ENCODE measurements at places on chromosomes 6 and 20.

DNA sequence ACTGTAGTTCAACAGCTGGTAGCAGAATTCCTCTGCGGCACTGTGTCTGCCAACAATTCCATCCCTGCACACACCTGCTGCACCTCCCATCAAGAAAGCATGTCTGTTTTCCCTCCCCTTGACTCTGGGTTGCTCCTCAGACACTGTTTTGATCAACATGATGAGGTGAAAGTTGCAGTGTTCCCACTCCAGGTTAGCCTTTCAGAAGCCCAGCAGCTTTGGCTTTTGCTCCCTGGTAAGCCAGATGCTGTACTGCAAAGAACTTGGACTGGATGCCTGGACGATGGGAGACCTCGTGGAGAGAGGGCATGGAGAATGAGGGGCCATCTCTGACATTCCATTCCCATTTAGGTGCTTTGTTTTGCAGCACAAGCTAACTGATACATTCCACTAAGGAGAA lies 79.1 kb upstream of the MAFB start:
- no peak for DNase-seq

DNA sequence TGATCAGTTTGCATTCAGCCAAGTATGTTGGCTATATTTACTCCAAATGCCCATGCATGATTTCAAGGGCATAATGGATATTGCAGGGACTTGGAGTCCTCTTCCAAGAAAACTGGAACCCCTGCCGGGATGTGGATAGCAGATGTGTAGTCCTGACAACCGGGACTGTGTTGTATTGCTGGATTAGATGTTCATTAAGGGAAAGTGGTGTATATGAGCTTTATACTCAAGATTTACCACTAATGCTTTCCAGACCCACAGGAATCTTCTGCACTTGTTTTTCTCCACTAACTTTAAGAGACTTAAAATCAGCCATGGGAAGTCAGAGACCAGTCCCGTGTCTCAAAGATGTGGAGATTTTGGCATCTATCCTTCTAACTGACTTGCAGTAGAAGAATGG lies 770.9 kb downstream of the HDGFL1 start:
- DNase-seq = no peak

- no peak for DNase-seq
Measured at GRCh38 chr6:30841644-30842504, 42.4 kb upstream of the DDR1 start.

DNA sequence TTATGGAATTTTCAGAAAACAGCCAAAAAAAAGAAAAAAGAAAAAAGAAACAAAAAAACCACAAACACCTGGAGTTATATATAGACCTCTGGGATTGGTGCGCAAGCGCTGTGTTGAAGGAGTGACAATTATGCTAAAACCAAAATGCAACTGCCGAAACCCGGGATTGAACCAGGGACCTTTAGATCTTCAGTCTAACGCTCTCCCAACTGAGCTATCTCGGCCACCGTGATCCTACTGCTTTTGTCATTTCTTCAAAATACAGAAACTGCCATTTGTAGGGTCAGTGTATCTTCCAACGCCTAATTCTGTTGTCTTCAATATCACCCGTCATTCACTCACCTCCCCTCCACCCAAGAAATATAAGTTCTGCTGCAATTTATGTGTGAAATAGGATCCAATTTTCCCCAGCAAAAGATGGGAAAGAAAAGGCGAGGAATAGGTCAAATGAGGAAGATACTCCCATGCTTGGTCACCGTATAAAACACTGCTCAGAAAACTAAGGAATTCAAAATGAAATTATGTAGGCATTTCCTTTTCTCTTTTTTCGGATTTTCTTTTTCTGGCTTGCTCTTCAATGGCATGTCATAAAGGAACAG lies 116.0 kb downstream of the TRIM27 start:
- no peak for DNase-seq

DNA sequence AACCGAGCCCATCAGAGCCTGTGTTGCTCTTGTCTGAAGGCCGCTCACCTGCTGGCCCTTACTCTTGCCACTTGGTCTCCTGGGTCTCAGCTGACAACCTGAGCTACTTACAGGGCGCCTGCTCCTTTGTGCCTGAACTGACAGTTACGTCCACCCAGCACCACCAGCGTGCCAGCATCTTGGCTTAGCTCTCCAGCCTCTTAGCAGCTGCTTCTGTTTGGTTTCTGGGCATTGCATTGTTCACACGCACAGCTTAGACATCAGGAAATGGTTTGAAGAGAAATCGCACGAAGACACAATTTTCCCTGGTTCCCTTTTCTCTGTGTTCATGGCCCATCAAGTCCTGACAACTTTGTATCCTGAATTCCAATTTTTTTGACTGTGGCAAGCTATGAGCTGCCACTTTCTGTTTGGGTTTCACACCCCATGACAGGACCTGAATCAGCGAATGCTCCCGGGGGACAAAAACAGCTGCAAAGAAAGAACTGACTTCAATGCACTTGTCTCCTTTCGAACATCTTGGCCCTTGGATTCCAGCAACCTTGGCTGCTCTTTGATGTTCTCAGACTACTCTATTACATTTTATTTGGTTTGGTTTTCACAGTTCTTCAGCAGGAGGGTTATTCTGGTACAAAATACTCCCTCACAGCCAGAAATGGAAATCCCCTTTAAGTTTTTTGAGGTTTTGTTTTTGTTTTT lies 45.2 kb upstream of the LY86 start:
- no peak for DNase-seq

GRCh38 chr6:106315765-106316374 lies 9.7 kb downstream of the ATG5 start:
- DNase-seq = no peak

- no peak for DNase-seq
Measured at GRCh38 chr6:105669232-105669631, 266.4 kb upstream of the PREP start.

GRCh38 chr6:46772762-46773161 lies 20.4 kb upstream of the MEP1A start:
- no peak for DNase-seq

GRCh38 chr6:52384145-52384766 lies 22.3 kb downstream of the PAQR8 start:
- no peak for DNase-seq

DNA sequence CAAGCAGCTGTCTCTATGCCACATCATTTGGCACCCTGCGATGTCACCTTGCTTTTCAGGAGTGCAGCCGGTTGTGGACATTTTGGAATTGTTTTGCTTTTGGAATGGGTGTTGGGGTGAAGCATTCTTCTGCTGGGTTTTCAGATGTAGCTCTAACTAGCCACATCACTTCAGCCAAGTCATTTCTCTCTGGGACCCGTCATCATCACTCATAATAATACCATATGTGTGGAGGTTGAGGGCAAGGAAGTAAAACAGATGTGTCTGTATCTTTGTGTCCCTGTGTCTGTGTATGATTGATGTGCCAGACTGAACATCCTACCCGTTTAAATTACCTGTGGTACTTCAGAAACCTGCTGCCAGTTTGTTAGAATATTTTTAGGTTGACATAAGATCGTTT lies 49.5 kb upstream of the TULP4 start:
- no peak for DNase-seq

GRCh38 chr20:5580940-5581708 lies 169.1 kb upstream of the SHLD1 start:
- no peak for DNase-seq

DNA sequence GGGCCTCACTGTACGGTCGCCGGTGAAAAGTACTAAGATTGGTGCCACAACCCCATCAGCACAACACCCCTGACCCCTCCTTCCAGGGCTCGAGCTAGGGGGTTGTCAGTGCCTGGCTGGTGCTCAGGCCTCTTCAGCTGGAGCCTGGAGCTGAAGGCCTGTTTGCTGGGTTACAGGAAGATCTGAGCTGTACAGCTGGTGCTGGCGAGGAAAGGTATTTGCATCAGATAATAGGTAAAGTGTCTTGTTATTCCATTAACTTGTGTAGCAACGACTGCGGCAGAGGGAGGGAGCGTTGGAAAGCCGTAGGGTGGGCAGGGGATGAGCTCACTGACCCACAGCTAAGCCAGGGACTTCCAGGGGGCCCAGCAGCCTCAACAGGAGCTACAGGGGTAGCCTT lies 15.8 kb upstream of the SIRPA start:
- DNase-seq = no peak

GRCh38 chr6:110760589-110760988 lies 54.7 kb downstream of the CDK19 start:
- no peak for DNase-seq

- DNase-seq = peak; percentile 19
Measured at GRCh38 chr6:30885999-30886896, 1.9 kb downstream of the DDR1 start.

- no peak for DNase-seq
Measured at GRCh38 chr6:13534536-13534935, 39.9 kb upstream of the SIRT5 start.

DNA sequence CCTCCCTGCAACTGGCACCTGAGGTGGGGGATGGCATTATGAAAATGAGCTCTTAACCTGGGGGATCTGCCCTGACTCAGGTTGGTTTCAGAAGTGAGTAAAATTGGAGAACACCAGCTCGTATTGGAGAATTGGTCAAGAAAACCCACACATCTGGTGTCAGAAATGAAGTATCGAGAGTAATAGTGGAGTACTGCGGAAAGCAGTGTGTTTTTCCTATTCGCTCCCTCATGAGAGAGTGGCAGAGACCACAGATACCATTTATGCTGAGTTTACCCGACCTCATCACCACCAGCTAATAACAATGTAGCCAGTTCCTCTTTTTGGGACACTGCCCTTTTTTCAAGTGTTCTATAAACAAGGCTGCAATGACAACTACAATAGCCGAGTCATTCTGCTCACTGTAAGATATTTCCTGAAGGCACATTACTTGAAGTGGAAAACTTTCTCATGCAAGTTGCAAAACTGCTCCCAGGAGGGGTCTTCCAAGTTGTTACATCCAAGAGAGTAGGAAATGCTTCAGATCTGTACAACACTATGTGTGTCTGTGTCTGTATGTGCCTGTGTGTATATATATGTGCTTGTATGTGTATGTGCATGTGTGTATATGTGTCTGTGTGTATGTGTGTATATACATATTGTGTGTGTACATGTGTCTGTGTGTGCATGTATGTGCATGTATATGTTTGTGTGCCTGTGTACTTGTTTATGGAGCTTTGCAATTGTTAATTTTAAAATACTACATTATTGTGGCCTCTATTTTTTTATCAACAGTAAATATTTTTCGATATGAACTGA lies 106.0 kb upstream of the CST7 start:
- no peak for DNase-seq

GRCh38 chr6:143397227-143398222 lies 53.0 kb downstream of the ADAT2 start:
- no peak for DNase-seq

DNA sequence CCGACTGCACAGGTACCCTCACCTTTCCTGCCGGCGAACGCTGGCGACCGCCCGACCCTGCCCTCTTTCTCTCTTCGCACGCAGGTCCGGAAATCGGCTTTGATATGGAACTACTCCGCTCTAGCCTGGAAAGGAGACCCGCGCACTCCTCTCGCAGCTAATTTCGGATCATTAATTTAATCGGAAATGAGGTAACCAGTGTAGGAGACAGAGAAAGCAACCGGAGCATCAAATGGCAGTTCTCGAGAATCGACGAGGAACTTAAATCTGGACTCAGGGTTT lies 949 bp upstream of the ATXN1 start:
- DNase-seq = no peak

GRCh38 chr6:158078320-158078719 lies 89.7 kb downstream of the SERAC1 start:
- DNase-seq = no peak

DNA sequence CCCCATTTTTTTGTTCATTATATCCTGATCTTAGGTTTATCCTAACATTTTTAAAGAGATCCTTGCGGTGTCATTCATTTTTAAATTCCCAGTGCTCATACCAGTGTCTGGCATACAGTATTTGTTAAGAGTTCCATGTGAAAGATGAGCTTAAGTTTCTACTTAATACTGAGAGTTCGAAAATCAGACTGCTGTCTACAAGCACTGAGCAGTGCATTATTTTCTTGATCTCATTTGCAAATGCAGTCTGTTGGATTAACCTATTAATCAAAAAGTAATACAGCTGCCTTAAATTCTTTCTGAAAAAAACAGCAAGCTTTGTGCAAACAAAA lies 663 bp downstream of the COQ3 start:
- no peak for DNase-seq

DNA sequence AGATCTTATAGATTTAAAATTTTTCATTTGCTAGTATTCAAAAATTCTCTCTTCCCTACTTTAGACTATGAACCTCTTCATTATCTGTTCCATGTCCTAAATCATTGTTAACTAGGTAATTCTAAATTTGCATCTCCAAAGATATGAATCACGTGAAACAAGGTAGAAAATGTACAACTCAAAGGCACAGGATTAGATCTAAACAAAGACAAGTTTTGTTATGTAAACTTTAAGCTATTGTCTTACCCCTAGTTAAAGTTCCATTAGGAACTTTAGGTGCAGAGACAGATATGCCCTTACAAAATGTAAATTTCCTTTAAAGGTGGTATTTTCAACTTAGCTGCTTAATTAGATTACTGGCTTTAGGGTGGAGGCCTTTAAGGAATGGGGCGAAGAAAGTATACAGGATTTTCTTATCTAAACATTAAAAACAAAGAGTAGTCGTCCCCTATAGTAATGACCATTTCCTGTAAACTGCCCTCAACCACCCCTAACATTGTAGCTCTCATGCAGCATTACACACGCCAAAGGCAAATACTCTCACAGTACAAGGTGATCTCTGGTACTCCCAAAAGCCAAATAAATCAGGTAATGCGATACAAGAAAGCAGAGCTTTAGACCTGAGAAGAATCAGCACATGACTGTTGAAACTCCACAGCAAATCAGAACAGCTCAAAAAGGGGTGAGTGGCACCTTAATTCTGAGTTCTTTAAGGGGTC lies 57.4 kb upstream of the MRAP2 start:
- DNase-seq = no peak

GRCh38 chr6:36127462-36128016 lies 2.8 kb upstream of the MAPK13 start:
- DNase-seq = no peak

GRCh38 chr6:41072836-41073202 lies at the start of gene NFYA:
Gene NFYA (plus strand): TSS chr6:41072974. CDS start chr6:41079090, 6,116 bp downstream.
- peak; percentile 100 for DNase-seq

DNA sequence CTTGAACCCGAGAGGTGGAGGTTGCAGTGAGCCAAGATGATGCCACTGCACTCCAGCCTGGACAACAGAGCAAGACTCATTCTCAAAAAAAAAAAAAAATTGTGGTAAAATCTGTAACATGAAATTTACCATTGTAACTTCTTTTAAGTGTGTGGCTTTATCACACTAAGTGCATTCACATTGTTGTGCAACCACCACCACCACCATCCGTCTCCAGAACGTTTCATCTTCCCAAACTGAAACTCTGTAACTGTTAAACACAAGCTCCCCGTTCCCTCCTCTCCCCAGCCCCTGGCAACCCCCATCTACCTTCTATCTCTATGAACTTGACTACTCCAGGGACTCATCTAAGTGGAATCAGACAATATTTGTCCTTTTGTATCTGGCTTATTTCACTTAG lies 29.7 kb downstream of the PDRG1 start:
- no peak for DNase-seq

- no peak for DNase-seq
Measured at GRCh38 chr6:144413418-144413817, 128.3 kb downstream of the UTRN start.

GRCh38 chr6:166307082-166308032 lies 835 bp downstream of the PRR18 start:
- peak; percentile 20 for DNase-seq
